ENCODE measurements at places on chromosomes 6 and 20. TPM values are rescaled to one million over a fixed set of nuclear protein-coding genes. Genes with fewer than 3 reads are reported as not detected.

The CAGE1 gene
- 5.7 TPM for total RNA-seq

The DZANK1 gene
- total RNA-seq, result 12.1 TPM

The MRPL14 gene
- 47.6 TPM for total RNA-seq

The CBLN4 gene
- total RNA-seq, result 3.4 TPM

The MRAP2 gene
- total RNA-seq, result 3.2 TPM

- peak; percentile 45 for DNase-seq
These were observed 33.6 kb downstream of the COMMD7 start for GRCh38 chr20:32709632-32710121.

DNA sequence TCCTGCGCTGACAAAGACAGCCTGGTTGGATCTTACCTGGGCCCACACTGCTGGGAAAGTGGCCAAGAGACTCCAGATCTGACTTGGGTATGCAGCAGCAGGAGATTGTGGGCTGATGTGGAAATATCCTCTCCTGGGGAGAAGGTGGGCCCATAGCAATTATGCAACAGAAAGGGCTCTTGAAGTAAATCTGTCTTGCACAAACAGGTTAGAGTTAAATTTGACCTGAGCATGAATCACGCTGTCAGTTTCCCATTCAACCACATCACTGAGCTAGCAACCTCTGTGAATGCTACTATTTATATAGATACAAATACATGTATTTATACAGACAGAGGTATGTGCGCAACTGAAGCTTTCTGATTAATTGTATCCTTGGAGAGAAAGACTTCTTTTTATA lies 28.3 kb upstream of the PDYN start:
- DNase-seq, result no peak

- no peak for DNase-seq
These were observed 128.9 kb downstream of the BACH2 start for GRCh38 chr6:90167514-90168379.

DNA sequence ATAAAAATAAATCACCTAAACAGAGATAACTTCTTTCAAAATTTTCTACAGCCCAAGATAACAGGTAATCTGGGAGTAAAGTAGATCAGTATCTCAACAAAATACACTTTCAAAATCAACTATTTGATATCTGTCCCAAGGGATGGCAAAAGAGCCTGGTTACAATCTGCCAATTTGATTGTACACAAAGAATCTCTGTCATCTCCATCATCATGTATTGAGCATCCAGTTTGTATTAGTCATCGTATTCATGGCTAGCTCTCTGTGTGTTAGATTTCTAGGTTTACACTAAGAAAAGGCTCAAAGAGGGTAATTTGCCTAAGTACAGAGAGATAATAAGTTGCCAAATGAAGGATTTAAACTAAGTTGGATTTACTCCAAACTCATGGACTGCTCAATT lies 329.0 kb upstream of the NRSN1 start:
- DNase-seq, result no peak

- DNase-seq, result no peak
These were observed 14.3 kb downstream of the AARS2 start for GRCh38 chr6:44298864-44299263.

GRCh38 chr6:168908166-168908565 lies 345.5 kb downstream of the THBS2 start:
- DNase-seq, result no peak

DNA sequence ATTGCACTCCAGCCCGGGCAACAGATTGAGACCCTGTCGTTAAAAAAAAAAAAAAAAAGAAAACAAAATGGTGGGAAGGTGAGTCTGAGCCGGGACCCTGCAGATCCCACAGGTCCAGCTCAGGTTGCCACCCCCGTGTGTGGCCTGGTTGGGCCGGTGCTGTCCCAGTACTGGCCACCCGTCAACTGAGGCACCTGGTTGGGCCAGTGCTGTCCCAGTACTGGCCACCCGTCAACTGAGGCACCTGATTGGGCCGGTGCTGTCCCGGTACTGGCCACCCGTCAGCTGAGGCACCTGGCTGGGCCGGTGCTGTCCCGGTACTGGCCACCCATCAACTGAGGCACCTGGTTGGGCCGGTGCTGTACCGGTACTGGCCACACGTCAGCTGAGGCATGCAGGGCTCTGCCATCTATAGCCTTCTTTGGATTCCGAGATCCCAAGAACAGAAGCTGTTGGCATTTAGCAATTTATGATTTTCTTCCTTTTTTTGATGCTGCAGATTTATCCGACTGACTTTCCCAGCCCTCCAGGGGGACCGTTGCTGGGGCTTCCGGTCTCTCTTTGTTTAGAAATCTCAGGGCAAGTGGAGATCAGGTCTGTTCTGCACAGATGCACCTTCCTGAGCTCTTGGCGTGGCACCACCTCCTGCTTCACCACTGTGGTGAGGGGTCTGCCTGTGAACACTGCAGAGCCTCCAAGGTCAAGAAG lies 113.8 kb downstream of the SYCP2 start:
- peak; percentile 7 for DNase-seq

GRCh38 chr6:113291751-113292445 lies 565.2 kb upstream of the MARCKS start:
- no peak for DNase-seq

DNA sequence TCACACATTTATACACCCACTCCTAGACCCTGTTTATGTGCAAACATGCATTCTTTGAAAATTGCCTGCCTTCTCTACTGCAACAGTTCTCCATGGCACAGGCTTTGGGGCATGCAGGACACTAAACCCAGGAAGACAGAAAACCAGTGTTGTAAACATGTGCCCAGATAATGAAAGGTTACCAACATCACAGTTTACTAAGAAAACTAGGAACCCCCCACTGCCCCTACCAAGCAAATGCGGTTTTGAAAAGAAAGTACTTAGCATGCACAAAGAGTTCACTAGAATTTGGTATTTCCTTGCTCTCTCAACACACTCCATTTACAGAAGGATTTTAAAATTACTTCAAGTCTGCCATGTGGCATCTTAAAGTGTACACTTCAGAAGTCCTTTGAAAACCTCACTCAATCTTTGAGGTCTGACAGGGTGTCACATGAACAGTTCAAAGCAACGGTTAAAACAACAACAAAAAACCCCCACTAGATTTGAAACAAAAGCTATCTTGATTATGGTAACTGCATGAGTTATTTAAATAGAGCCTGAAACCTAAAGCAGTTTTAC lies 245.0 kb downstream of the GMPR start:
- no peak for DNase-seq

GRCh38 chr6:19754686-19755085 lies 82.5 kb upstream of the ID4 start:
- no peak for DNase-seq

GRCh38 chr6:108121612-108122011 lies 44.2 kb upstream of the NR2E1 start:
- DNase-seq, result no peak

- DNase-seq, result no peak
These were observed 7.2 kb downstream of the MAP3K4 start for GRCh38 chr6:160998766-160999165.

DNA sequence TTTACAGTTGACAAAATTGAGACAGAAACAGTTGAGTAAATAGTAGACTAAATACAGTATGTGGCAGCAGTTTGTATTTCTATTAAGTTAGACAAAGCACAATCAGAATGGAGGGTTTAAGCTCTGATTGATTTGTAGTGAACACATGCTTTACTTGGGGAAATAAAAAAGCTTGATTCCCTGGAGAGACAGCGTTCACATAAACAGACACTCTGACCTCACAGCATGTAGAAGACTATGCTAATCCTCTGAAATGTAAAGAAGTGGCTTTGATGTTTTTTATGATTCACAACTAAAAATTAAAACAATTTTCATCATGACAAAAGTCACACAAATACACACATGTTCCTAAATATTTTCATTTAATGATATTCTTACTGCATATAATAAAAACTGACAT lies 126.9 kb upstream of the FAM83B start:
- DNase-seq, result no peak

- peak; percentile 70 for DNase-seq
These were observed 23.9 kb upstream of the YWHAB start for GRCh38 chr20:44861531-44862006.

- DNase-seq, result no peak
These were observed 98.4 kb downstream of the FOXC1 start for GRCh38 chr6:1708122-1708521.

- peak; percentile 69 for DNase-seq
These were observed 533 bp downstream of the ZFAND3 start for GRCh38 chr6:37819802-37820717.

DNA sequence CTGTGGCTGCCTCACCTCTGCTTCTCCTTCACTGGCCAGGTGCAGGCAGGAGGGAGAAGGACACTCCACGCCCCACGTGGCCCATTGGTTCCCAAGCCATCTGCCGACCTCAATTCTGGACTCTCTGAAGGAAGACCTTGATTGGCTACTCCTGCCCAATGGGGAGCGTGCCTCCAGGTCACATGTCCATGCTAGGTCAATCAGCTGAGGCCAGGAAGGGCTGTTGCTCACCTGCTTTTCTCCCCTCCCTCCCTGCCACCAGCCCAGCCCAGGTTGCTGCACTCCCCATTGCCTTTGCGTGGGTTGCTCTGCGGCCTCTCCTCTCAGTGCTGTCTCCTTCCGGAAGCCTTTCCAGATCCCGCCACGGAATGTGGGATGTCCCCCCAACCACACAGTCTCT lies 21.9 kb upstream of the CDH4 start:
- peak; percentile 74 for DNase-seq

DNA sequence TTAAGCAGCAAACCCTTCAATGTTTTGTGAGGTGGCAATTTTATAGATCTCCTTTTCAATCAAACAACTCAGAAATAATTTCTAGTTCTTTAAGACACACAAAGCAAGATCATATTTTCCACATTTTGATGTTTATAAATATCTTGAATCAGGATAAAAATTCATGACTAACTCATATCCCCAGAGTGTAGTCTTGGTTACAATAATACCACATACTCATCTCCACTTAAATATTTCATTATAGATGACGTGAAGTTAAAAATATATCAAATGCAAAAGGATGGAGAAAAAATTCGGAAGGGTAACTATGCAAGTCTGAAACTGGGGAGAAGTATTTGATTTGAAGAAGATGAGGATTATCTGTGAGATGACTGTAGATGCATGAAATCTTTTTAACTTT lies 59.8 kb upstream of the HIVEP1 start:
- DNase-seq, result no peak

DNA sequence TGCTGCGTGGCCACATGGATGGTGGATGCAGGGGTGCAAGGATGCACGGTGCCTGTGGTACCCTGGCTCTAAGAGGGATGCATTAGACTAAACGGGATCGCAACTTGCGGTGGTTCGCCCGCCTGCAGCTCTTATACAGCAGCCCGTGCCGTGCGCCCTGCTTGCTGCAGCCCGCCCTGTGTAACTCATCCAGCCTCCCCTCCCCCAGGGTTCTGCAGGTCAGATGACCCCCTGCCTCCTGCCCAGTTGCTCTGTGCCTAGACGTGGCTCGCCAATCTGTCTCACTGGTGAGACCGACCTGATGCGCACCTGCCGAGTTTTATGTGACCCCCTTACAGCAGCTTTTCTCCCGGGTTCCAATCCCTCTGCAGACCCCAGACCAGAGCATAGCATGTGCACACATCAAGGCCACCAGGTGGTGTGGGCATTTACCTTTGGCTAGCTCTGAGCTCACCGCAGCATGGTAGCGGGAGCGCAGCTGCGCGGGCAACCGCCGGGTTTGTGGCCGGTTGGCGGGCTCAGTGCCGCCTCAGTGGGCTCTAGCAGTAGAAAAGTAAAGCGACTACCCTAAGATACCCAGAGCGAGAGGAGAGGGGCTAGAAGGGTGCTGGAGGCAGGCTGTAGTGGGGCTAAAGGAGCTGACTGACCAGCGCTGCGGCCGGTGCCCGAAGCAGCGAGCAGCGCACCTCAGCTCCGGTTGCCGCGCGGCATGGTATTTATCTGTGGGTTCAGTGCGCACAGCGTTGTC lies 693 bp upstream of the GNAS-AS1 start:
- DNase-seq, result no peak

- no peak for DNase-seq
These were observed 41.0 kb downstream of the ZMYND8 start for GRCh38 chr20:47315339-47316056.

GRCh38 chr6:138719744-138720143 lies 53.8 kb upstream of the CCDC28A start:
- DNase-seq, result no peak

Measured in testis (tissue), 5 donors.